ENCODE measurements at places on chromosomes 6 and 20.

- DNase-seq, result no peak
Measured at GRCh38 chr6:20841806-20842205, 307.5 kb downstream of the CDKAL1 start.

DNA sequence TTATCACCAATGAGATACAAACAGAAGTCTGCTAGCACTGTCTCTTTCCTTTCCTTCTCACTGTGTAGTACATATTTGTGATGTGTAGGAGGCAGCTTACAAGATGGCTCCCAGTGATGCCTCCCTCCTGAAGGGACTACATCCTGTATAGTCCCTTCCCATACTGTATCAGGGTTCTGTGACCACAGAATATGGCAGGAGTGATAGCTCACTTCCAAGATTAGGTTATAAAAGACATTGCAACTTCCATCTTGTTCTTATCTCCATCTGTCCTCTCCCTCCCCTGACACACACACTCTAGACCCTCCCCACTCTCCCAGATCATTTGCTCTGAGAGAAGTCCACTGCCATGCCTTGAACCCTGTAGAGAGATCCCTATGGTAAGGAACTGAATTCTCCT, 38.0 kb downstream of the SESN1 start:
- DNase-seq, result no peak

GRCh38 chr6:18028332-18028731, 40.9 kb upstream of the KIF13A start:
- DNase-seq, result no peak

DNA sequence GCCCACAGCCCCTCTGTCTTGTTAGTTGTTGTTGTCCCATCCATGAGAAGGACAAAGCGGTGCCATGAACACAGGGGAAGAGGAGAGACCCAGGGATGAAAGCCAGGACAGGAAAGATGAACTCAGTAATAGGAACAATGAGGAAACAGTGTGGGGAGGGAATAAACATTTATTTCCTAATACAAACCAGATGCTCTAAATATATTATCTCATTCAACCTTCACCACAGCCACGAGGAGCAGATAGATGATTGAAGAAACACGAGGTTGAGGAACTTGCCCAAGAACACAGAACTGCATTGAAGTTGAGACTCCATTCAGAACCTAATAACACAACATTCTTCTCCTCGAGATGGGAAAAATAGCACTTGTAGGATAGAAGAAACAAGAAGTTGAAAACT, 53.0 kb upstream of the AIG1 start:
- no peak for DNase-seq

Measured in D721Med (cell line).